ENCODE measurements at places on chromosomes 12 and 14. TPM values are rescaled to one million over a fixed set of nuclear protein-coding genes. Genes with fewer than 3 reads are reported as not detected.

DNA sequence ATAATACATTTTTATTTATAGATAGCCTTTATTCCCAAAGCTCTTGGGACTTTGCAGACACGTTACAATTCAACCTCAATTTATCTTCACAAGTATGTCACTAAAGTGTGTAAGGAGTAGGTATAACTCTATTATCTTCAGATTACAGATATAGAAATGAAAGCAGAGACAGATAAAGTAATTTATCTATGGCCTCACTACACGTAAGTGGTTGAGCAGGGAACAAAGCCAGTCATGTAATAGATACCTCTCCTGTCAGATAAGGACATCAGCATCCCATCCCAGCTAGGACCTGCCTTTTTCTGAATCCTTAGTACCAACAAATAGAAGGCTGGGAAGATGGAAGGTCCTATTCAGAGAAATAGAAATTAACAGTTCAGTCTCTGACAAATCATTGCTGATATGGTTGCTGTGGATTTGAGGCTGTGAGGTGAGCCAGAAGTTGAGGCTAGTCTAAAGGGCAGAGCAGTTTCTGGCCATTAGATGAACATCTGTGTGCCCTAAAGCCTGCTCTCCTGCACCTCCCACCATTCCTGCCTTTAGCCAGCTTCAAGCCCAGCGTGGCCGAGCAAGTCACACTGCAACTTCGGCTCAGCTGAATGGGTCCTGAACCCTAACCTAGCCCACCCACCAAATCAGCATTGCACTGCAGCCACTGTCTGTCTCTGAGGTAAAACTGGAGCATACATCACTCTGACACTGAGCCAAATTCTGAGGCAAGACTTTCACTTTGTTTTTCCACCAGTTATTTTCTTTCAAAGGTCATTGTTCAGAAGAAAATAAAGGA, 71.1 kb upstream of the PLEKHA5 start:
- DNase-seq: no peak

SERPINA1 gene
- not detected for total RNA-seq

- peak; percentile 47 for DNase-seq
Measured at GRCh38 chr12:53172352-53172751, 8.2 kb upstream of the ZNF740 start.

GRCh38 chr14:54890788-54891187, 11.8 kb downstream of the GCH1 start:
- no peak for DNase-seq

DNA sequence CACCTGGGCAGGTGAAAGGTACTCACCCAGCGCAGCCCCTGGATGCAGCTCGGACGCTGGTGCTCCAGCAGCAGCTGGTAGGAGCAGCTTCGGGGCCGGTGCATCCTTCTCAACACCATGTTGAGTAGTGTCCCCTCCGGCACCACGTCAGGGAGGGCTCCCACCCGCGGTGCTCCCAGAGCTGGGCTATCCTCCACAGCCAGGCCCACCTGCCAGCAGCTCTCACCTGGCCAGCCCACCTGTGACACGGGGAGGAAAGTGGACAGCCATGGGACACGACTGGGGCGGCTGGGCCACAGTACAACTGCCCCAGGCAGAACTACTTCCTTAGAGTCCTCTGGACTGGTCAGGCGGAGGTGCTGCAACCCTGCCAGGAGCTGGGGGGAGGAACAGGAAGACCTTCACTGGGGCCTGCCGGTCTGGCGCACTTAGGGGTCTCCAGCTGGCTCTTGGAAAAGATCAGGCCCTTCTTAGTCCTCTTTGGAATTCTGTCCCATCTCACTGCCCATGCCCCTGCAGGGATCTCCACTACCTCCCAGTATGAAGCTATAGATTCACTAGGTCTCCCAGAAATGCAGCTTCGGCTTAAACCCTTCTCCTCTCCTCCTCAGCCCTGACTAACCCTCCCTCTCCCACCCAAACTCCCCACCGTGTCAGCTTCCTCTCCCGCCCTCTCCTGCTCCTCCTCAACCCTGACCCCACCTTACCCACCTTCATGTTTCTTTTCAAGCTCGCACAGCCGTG, 668 bp downstream of the RAPGEF3 start:
- no peak for DNase-seq

GRCh38 chr12:47744005-47744651, 14.6 kb downstream of the RAPGEF3 start:
- DNase-seq: no peak

- no peak for DNase-seq
Measured at GRCh38 chr14:66468778-66469367, 17.3 kb upstream of the CCDC196 start.

DNA sequence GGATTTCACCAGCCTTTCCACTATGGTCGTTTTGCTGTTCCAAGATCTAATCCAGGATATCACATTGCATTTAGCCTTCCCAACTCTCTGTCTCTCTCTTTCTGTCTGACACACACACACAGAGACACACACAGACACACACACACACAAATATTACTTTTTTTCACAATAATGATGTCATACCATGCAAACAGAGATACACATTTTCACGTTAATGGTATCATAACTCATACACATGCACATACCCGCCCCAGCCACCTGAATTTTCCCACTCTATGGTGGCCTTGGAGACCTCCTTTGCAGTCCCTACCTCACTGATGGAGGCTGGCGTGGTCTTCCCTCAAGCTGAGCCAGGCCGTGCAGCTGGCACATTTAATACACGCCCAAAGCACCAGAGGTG, 7.2 kb upstream of the MYL2 start:
- no peak for DNase-seq

DNA sequence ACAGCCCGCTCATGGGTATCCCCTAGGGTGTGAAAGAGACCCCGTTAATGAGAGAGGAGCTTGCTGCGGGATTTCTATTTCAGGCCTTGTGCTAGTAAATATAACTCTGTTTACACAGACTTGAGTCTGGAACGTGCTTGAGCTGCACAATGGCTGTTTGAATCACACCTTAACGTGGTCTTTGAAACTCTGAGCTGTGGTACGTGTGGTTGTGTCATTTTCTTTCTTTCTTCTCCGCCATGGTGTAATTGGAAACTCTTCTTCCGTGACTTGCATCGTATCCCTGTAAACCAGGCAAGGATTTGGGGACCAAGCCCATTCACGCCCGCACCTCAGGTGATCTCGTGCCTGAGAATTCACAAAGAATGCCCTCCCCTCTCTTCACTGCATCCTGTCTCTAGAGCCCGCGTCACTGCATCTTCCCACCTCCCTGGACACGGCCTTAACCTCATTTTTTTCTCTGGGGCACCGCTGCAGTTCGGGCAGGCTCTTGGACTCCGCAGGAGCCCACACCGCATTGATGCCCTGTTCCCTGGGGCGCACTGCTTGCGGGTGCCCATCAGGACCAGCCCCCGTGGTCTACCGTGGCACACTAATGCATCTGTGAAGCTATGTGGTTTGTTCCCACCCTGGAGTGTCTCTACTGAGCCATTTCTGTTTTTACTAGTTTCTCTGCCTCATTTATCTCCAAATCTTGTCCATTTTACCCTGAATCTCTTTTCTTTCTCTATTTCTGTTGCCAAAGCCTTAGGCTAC, 78.4 kb upstream of the PARP11 start:
- no peak for DNase-seq

MANSC1 gene
- total RNA-seq: 2.3 TPM

DNA sequence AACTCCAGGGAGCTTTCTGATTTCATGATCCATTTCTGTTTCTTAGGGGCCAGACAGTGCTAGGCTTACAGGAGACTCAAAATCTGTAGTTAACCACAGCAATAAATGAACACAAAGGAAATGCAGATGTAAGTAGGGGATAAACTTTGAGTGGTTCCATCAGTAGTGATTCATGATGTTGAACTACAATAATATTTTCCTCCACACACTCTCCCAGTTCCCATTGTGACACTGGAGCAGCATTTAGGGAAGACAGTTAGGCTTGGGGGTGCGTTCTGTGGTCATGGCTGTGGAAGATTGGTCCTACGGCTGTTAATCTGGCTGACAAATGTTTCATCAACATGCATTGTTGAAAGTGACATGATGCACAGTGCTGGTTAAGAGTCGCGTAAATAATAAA, 66.9 kb downstream of the HMGA2 start:
- DNase-seq: peak; percentile 78

MIP gene
- total RNA-seq: not detected

DNA sequence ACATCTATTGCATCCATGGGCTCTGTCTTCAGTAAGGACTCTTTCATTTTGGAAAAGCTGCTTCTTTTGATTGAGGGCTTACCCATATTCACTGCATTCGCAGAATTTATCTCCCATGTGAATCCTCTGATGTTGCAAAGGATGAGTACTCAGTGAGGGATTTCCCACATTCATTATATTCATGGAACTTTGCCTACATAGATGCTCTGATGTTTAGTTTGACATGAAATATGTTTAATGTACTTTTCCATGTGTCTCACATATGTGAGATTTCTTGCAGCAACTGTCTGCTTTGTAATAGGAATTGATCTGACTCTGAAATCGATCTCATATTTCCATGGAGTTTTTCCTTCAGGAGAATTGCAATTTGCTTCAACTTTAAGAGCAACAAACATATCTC, 1699.6 kb upstream of the FLRT2 start:
- no peak for DNase-seq

- peak; percentile 97 for DNase-seq
Measured at GRCh38 chr12:49673446-49674317, 33.5 kb downstream of the FMNL3 start.

GRCh38 chr14:104546591-104547309, 32.8 kb upstream of the C14orf180 start:
- no peak for DNase-seq

DNA sequence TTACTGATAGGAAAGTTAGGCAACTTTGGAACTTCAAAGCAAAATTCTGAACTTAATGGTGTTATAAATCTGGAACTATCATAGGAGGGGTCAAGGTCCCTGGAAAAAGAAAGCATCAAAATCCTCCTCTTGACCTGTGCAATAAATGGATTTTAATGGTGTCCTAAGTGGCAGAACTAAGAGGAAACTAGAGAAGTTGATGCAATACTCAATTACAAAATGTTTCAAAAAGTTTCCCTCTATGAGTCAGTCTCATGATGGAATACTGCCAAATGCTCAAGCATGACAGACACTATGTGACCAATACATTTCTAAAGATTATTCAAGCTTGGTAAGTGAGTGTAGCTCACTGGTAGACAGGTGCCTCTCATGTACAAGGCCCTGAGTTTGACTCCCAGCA, 47.7 kb upstream of the ERGIC2 start:
- peak; percentile 78 for DNase-seq

DNA sequence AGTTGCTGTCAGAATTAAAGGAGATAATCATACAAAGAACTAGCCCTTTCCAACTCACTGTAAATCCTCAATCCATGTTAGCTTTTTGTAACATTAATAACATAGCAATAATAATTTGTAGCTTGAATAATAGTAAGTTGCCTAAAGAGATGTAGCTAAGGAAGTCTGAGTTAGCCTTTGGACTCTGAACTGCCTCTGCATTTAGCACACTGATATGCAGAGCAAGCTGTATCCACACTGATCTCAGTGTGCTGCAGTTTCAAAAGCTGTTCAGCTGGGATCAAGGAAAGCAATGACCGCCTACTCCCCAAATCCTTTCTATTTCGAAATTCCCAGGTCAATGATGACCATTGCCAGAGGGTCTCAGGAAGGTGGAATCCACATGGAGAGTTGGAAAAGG, 99.3 kb upstream of the IFNG-AS1 start:
- no peak for DNase-seq

DNA sequence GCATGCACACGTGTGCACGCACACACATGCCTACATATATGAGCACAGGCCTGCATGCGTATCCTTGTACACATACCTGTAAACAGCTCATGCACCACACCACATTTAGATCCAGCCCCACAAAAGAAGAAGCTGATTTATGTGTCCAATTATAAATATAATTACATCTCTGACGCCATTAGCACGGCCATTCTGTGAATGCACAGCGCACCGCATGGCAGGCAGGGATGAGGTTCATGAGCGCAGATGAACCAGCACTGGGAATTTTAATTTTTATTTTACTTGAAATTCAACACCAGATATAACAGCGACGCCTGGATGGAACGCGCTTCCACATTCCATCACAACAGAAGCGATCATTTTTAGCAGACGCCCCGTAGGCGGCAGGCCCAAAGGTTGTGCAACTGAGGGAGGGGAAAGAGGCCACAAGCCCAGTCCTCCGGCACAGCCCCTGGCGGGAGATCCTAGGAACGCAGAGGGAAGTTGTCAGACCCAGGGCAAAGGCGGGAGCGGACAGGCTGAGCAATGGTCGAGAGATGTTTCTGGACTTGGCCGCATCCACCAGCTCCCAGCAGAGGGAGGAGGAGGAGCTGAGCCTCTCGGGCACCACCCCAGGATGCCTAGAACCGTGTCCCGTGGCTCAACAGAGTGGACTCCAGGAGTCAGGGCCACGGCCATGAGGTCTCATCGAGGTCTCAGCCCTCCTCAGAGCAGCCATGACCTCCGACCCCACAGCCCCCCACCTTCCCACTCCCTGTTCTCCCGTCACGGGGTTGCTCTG, 37.9 kb upstream of the GALNT9 start:
- DNase-seq: peak; percentile 45

DNA sequence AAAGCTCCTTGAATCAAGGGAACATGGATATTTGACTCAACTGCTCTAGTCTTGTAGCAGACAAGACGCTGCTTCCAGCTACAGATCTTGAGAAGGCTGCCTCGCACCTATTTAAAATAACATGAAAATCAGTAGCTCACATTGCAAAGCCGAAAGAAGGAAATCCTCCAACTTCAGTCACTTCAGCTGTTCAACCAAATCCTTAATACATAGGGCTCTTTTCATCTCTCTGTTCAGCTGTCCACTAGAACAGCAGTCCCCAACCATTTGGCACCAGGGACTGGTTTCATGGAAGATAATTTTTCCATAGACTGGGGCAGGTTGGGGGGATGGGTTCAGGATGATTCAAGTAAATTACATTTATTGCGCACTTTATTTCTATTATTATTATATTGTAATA, 1116.0 kb upstream of the TMEM132C start:
- no peak for DNase-seq

AVPR1A gene
- not detected for total RNA-seq

DNA sequence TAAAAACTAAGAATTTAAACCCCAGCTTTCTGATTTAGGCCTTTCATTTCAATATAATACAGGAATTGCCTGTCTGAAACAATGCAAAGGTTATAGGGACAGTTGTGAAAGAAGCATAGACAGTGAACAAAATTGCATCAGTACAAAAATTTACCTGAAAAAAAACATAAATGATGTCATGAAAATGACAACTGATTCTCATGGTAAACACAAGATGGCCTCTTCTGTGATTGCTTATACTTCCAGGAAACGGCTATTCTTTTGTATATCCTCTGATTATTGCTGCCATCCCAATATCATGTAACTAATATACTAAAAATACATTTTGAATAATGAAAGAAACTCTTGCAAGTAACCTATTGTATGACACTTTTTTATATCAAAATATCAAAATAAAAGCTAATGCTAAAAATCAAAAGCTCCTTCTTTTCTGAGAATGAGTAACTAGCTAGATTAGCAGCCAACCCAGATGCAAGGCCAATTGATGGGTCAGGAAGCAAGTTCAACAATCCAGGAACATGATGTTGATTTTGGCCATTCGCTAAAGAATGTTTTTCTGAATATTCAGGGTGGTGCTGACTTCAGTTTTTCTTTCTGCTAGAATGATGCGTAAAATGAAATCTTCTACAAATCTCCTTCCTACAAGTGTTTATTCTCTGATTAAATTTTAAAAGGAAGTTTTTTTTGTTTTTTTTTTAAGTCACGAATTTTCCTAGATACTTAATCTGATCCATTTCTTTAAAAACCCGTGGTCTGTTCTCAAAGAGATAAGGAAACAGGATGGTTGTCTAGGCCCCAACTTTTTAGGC, 83.6 kb downstream of the ALX1 start:
- DNase-seq: no peak

KLRC2 gene
- not detected for total RNA-seq

ADAM20 gene
- 0.86 TPM for total RNA-seq

GRCh38 chr12:97250483-97250882, 212.1 kb upstream of the RMST start:
- no peak for DNase-seq

GRCh38 chr14:89251061-89251460, 166.0 kb downstream of the FOXN3 start:
- DNase-seq: peak; percentile 23
